ENCODE measurements at places on chromosomes 1 and 21.
A peak's percentile ranks its signal among the peaks of the same experiment; 100 is the strongest.

GRCh38 chr1:216387782-216388181 lies 35.5 kb downstream of the USH2A start:
- DNase-seq, result no peak

GRCh38 chr1:232283864-232284263 lies 346.1 kb downstream of the SIPA1L2 start:
- DNase-seq, result no peak

GRCh38 chr1:191695865-191696264 lies 462.4 kb upstream of the RGS18 start:
- no peak for DNase-seq

DNA sequence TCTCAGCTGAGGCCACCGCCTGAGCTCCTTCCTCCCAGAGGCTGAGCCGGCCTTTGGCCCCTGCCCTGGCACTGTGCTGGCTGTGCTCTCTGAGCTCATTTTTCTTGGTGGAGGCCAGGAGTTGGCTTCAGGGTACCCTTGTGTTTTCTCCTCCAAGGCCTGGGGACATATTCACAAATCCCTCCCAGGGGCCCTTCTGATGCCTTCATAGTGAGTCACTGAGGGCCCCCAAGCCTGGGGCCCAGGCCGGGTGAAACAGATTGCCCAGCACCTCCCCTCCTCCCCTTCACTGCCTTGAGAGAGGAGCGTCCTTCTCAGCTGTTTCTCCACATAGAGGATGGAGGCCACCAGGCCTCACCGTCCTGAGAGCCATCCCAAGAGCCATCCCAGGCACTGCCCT lies 105.8 kb downstream of the SIK1 start:
- DNase-seq, result no peak

GRCh38 chr1:210663730-210664573 lies 335.2 kb downstream of the HHAT start:
- peak; percentile 43 for DNase-seq

GRCh38 chr1:23908453-23909341 lies 4.5 kb downstream of the CNR2 start:
- DNase-seq, result no peak

- no peak for DNase-seq
These were observed 9.7 kb upstream of the NASP start for GRCh38 chr1:45574105-45574626.

DNA sequence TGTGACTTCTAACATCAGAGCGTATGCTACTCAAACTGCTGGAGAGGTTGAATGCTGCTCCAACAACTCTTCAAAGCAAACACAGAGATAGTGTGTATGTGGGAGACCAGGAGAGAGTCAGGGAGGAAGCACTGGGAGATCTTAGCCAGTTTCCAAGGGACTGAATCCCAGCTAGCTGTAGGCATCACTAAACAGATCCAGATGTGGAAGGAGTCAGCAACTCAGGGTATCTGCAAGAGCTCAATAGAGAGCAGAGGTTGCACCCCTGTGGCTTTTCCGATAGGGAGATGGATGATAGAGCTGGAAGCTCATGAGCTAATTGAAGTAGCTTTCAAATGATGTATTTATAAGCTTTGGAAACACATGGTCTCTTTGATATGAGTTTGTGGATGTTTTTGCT lies 168.9 kb upstream of the HOOK1 start:
- no peak for DNase-seq

DNA sequence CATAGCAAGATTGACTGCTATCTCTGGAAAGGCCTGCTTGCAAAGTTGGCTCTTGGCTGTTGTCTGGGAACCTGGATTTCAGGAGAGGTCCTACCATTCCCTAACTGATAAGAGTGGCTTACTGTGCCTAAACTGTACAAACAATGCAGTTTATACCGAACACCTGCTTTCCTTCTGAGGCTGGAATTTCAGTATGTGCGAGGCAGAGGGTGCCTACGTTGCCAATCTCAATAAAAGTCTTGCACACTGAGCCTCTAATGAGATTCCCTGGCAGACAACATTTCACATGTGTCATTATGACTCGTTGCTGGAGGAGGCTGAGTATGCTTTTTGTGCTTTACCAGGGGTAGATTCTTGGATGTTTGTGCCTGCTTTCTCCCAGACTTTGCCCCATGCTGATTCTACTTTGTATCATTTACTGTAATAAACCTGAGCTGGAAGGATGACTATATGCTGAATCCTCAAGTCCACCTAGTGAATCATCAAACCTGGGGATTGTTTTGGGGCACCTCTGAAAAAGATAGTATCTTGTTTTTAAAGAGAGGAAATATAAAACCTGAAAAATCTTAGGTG lies 58.9 kb upstream of the GNG4 start:
- DNase-seq, result no peak

DNA sequence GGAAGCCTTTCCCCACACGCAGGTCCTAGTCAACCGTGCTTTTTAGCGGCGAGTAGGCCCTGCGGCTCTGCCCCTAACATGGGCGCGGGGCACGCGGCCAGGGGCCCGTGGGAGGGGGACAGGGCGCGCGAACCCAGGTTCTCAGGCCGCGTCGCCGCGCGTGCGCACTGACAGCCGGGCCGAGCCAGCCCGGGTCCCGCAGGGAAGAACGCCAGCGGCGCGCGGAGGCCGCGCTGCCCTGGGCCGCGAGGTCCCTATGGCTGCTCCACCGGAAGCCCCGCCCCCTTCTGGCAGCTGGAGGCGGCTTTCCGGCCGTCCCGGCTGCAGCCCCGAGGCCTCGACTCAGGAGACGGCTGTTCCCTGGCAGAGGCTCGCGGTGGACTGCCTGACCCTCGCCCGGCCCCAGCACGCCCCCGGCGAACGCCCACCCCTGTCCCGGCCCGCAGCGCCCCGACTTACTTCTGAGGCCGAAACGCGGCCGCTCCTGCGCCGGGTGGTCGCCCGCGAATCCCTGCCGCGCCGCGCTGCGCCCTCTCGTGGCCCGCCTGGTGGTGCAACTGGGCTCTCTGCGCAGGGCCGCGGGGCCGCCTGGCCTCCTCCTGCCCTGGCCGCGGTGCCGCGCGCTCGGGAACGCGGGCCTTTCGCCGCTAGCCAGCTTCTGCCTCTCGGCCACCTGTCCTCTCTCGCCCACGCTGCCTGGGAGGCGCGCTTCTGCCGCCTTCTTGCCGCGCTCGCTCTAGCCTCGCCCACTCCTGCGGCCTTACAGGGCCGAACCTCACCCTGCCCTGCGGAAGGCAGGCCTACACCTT lies 16.6 kb upstream of the RIPPLY3 start:
- peak; percentile 97 for DNase-seq

GRCh38 chr1:114118351-114118990 lies 35.2 kb downstream of the SYT6 start:
- no peak for DNase-seq

DNA sequence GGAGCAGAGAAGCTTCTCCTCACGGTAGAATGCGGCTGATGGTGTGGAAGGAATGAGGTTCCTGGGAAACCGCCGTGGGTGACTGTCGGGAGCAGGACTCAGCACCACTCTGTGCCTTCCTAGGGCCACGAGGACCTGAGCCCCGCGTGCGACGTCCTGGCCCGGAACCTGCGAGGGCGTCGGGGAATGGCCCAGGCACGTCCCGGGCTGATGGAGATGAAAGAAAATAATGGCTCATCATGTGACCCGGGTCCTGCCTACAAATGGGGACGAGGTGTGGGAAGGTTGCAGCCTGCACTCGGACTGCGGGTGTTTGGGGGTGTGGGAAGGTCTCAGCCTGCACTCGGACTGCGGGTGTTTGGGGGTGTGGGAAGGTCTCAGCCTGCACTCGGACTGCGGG lies 25.1 kb upstream of the TTLL10 start:
- DNase-seq, result no peak

GRCh38 chr1:43015269-43015668 lies 56.6 kb upstream of the SLC2A1 start:
- no peak for DNase-seq

- DNase-seq, result peak; percentile 81
These were observed 66.4 kb upstream of the BTG3 start for GRCh38 chr21:17679002-17679600.

- DNase-seq, result no peak
These were observed 14.3 kb upstream of the GPR157 start for GRCh38 chr1:9143250-9143649.
